ENCODE measurements at places on chromosomes 7 and 10.

DNA sequence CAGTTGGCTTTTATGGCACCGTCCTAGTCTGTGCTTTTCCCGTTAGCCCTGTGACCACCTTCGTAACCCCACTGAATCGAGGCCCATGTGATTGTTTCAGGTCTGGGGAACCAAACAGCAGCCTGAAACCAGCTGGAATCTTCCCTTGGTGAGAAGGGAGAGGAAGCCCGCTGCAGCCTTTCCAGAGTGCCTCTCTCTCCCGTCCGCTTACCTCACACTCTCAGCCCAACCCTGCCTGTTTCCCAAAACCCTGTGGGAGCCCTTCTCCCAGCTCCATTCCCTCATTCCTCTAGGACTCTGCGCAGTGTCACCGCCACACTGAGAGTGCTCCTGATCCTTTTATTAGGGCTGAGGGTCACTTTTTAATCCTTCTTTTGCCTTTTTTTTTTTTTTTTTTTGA, 139.6 kb downstream of the WDR37 start:
- DNase-seq: no peak

DNA sequence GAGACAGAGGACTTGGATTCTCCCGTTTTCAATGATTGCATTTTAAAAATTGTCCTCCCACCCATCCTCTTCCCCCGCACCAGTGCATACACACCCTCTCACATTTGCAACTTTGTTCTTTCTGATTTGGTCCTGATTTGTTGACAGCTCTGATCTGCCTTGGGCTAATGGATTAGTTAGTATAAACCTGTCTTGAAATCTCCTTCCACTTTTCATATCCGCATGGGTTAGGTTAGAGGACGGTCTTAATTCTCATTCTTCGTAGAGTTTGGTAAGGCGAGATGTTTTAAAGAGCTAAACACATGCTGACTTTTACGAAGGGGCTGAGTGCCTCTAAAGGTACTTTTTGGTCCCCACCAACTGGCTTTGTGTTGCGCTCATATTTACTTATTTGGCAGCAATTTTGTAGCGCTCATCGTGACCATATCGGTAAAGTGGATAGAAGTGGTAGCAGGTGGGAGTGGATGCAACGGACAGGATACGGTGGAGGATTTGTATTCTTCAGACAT, 1.1 kb downstream of the AHR start:
- DNase-seq: no peak

DNA sequence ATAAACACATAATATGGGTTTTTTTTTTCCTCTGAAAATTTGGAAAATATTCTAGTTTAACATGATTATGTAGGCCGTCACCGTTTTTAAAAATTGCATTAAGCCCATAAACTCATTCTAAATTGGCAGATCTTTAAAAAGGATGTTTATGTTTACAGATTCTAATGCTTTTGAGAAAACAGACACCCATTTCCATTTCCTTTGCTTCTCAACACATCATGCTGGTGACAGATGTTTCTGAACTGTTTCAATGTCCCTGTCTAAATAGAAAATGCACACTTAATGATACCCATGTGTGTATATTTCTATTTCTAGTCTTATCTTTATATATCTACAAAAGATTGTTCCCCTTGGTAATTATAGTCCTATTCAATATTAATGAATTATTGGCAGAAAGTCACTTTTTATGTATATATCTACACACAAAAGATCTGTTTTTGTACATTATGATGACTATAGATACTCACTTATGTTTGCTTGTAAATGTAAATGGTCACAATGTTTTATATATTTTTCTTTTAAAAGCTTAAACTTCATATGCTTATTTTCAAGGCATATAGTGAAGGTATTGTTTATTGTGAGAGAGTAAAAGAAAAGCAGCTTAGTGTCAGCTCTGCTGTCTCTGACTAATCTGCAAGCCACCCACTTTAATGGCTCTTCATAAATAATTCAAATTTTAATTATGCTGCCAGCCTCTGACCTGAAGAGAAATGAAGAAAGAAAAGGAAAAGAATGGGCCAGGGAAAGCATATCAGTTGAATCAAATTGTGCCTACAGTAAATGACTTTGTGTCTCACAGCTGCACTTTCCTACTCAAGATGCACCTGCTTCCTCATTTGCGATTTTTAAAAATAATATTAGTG, 179.4 kb downstream of the CACNA2D1 start:
- no peak for DNase-seq

DNA sequence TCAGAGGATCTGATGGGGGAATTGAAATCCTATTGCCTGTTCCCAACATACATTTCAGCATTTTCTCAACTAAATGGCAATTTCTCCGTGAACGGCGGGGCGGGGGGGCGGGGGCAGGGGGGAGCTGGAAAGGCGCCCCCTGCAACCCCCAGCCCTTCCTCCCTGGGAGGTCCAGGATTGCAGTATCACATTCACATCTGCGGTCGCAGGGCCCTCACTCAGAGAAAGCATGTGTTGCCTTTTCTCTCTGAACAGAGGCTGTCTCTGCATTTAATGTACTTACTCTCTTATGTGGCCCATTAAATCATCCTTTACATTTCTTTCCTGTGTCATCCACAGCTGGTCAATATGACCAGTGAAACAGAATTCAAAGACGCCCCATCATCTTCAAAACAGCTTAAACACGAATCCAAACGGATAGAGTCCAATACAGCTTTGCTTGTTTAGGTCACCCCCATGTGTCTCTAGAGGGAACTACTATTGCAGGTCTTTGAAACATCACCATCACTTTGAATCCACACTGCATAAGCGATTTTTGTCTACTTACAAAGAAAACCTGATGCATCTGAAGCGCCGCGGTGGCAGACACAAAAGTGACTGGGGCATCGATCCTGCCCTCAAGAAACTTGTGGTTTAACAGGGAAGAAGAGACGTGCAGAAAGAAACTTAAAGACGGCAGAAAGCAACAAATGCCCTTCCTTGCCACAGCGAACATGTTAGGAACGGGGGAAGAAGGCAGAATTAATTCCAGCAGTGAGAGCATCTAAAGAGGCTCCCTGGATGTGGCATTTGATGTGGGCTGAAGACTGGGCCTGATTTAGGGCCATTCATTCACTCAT, 17.0 kb upstream of the ECHDC3 start:
- no peak for DNase-seq
